Bronchial epithelial cell (primary cell): ENCODE measurements at places on chromosomes 2 and 18. TPM values are rescaled to one million over a fixed set of nuclear protein-coding genes. Genes with fewer than 3 reads are reported as not detected.

DNA sequence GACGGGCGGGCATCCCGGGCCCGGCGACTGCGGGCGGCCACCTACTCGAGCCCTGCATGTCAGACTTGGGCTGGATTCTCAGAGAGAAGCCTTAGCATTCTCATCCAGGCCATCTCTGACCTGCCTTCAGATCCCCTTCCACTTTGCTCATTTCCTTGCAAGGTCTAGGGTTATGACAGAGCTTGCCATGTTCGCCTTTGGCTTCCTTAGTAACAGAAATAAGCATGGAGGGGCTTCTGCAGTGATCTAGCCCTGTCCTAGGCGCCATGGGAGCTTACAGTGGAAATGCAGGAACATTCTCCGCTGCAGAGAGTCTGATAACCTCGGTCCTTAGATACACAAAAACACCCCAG, 632 bp upstream of the ACVR1 start:
- DNase-seq = no peak

- no peak for DNase-seq
Measured at GRCh38 chr2:127516041-127516762, 10.1 kb downstream of the IWS1 start.

DNA sequence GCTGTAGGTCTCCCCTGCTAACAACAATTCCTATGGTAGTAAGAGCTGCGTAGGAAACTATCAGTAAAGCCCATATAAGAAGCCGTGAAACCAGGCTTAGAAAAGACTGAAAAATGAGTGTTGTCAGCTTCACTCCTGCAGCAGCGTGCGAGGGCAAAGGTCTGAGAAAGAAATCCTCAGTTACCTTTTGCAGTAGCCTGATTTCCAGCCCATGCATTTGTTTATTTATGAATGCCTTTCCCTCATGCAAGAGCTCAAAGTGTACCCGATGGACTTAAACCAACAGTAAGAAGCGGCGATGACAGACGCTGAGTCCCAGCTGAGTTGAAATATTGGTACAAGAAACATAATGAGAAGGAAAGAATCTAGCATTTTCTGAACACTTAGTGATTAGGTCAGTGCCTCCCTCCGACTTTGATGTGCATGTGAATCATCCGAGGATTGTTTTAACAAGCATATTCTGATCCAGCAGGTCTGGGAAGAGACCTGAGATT, 15.0 kb upstream of the POLI start:
- peak; percentile 87 for DNase-seq

DNA sequence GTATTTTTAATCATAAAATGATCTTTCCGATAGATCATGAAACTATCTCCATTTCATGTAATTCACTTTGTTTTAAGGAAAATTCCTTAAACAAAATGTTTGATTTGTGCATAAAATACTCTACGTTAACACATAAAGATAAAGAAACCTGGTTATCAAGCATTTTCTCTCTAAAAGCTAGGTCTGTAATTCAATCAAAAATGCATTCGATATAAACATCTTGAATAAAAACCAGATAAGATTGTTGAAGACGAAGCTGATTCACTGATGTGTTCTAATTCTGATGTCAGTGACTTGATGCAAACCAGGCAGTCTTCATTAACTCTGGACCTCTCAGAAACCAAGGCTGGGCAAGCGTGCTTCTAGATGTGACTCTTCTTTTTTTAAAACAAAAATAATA, 245.2 kb downstream of the CTNNA2 start:
- DNase-seq = no peak

- peak; percentile 56 for DNase-seq
Measured at GRCh38 chr2:111171337-111171930, 50.7 kb downstream of the BCL2L11 start.

DNA sequence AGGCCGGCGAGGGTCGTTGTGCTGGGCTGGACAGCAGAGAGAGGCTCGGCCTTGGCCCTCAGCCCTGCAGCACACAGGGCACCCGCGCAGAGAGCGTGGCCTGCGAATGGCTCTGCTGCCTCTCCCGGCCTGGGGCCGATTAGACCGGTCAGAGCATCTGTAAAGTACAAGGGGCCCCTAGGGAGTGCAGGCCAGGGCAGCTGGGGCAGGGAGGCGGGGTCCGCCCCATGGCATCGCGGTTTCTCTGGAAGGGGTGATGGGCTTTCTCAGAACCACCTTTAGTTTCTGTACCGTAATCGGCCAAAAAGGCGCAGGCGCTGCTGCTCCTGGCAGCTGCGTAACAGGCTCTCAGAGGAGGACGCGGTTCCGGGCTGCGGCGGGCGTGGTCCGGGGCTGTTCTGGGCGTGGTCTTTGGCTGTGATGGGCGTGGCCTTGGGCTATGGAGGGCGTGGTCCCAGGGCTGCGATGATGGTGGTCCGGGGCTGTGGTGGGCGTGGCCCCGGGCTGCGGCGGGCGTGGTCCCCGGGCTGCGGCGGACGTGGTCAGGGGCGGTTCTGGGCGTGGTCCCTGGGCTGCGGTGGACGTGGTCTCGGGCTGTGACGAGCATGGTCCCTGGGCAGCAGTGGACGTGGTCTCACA, 1.5 kb upstream of the GPR148 start:
- DNase-seq = peak; percentile 65

GRCh38 chr2:204239411-204240165, 303.0 kb downstream of the ICOS start:
- DNase-seq = no peak

- DNase-seq = peak; percentile 86
Measured at GRCh38 chr18:63850020-63850419, 37.5 kb upstream of the SERPINB2 start.

DNA sequence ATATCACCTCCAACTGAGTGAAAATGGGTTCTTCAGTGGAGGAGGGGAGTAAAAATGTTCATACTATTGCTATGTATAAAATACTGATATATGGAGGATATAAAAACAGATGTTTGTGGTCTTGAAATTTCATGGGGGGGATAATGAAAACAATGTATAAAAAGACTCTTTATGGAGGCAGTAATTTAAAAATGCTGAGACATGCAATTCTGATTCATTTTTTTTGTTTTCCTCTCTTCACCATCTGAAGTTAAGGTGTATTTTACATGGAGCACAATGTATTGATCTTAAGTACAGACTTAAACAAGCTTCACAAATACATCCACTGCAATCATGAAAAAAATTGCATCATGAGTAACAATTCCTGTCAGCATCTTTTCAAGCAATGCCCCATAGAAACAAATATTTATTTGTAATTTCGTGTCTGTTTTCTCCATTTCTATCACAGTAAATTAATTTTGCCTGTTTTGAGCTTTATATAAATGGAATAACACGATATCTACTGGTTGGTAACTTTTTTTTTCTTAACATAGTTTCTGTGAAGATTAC, 393.2 kb upstream of the ZNF804A start:
- no peak for DNase-seq

DNA sequence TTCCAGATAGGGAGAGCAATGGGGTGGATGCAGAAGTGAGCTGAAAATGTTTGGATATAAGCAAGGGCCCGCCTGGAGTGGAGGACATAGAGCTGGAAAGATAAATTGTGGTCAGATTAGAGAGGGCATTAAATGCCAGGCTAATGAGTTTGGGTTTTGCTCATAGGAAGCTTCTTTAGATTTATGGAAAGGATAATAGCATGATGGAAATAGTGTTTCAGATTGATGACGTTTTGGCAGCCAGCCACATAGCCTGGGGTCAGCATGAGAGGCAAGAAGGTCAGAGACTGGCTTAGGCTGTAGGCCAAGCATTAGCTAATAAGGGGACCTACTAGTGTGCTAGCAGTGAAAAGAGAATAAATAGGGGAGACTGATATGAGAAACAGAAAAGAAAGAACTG, 321.6 kb downstream of the STK39 start:
- no peak for DNase-seq

DNA sequence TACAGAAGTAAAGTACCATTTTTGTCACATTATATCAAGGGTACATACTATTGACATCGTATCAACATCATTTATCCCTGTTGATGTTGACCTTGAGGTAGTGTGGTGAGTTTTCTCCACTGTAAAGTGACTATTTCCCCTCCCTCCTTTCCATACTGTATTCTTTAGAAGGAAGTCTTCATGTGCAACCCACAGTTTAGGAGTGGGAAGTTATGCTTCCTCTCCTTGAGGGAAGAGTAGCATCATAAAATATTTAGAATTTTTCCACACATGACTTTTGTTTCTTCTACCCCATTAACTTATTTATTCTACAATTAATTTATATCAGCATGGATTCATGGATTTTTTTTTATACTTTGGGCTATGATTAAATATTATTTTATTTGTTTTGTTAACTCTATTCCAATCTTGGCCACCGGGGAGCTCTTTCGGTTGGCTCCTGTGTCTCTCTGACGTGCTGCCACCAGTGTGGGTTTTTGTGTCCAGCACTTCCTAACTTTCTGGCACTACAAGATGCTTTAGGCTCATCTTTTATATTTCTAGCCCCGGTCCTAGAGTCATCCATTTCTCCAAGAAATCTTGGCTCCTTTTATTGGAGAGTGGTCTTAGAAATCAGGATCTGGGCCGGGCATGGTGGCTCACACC, 19.0 kb downstream of the AQP12B start:
- DNase-seq = no peak

DNA sequence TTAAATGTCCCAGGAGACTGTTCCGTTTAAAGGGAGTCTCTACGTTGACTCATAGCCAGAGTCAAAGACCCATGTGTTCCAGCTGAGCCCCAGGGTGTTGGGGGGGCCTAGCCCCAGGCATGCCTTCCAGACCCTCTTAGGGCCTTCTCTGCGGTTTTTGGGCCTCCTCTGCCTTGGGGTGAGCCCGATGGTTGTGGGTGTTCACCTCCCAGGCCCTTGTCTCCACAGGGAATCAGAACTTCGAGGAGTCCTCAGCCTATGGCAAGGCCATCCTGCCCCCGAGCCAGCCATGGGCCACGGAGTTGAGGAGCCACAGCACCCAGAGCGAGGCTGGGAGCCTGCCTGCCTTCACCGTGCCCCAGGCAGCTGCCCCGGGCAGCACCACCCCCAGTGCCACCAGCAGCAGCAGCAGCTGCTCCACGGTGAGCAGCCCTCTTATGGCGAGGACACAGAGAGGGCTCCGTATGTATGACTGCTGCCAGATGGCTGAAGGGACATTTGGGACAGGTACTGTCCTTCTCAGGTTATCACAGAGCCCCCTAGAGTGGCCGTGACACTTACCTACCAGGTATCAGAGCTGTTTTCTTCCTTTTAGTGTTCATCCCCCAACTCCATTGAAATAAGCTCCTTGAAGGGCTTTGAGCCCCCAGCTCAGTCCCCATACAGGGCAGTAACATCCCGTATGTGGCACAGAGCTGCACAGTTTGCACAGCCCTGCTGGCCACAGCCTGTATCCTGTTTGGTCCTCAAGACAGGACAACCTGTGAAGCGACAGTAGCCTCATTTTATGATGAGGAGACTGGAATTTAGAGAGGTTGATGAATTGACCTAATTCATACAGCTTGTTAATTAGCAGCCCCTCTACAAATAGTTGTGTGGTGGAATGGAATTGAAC, 80.7 kb downstream of the EPAS1 start:
- no peak for DNase-seq

GRCh38 chr2:128270672-128271596, 47.7 kb downstream of the HS6ST1 start:
- DNase-seq = no peak

GRCh38 chr2:112629224-112629623, 16.5 kb upstream of the SLC20A1 start:
- DNase-seq = no peak

DNA sequence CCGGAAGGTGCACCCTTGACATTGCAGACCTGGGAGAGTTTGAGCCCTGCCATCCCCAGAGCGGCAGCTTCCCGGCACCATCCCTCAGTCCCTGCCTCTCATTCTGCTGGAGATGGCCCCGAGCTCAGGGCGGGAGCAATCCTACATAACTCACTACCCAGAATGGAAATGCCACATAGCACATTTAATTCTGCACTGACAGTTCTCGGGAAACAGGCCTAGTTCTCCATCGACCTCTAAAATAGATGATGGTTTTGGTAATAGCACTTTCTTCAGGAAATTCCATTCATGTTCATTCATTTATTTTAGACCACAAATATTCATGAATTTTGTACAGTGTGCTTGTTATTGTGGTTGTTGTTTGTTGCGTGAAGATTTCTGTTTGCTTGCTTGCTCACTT, 92.9 kb upstream of the SLC14A2 start:
- DNase-seq = peak; percentile 8

- DNase-seq = peak; percentile 6
Measured at GRCh38 chr18:7467708-7468466, 99.2 kb upstream of the PTPRM start.

DNA sequence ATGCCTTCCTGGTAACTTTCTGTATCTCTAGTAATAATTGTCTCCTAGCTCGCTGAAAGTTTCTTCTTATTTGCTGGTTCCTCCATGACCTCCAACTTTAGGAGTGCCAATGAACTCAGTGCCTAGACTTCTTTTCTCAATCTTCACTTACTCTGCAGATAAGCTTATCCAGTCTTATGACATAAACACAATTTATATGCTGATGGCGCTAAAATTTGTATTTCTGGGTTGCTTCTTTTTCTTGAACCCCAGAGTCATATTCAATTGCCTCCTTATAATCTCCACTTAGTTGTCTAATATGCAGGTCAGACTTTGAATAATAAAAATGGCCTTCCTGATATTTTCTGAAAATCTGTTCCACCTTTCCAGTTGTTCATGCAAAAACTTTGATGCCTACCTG, 182.5 kb downstream of the FSHR start:
- DNase-seq = no peak

GRCh38 chr2:98730707-98731040, 258 bp downstream of the MGAT4A start:
- no peak for DNase-seq

DNA sequence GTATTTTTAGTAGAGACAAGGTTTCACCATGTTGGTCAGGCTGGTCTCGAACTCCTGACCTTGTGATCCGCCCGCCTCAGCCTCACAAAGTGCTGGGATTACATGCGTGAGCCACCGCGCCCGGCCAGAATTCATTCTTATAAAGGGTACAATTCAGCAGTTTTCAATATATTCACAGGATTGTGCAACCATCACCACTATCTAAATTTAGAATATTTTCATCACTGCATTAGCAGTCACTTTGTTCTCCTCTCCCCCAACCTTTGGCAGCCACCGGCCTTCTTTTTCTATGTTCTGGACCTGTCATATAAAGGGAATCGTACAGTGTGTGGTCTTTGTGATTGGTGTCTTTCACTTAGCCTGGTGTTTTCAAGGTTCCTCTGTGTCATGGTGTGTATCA, 40.7 kb downstream of the TCF7L1 start:
- DNase-seq = no peak

C1GALT1C1L gene
- not detected in 2 replicates for total RNA-seq

COL4A3 gene
- under 0.01 and 0.26 TPM in 2 replicates for total RNA-seq
